Pulmonary artery endothelial cell (primary cell): ENCODE measurements at places on chromosomes 4 and X. TPM values are rescaled to one million over a fixed set of nuclear protein-coding genes. Genes with fewer than 3 reads are reported as not detected.

The GPR82 gene
- not detected in 2 replicates for total RNA-seq

The GAGE12D gene
- not detected in 2 replicates for total RNA-seq

The MAOA gene
- 74.2 and 120 TPM in 2 replicates for total RNA-seq

The GRPEL1 gene
- total RNA-seq = 55.4 and 84.6 TPM in 2 replicates

The ASMT gene
- total RNA-seq = not detected in 2 replicates

The GYPE gene
- total RNA-seq = 0.13 and 0.49 TPM in 2 replicates

The BMP3 gene
- not detected in 2 replicates for total RNA-seq

The MPP1 gene
- total RNA-seq = 17.9 and 31.2 TPM in 2 replicates

The ZXDB gene
- 14.0 and 17.0 TPM in 2 replicates for total RNA-seq
